AG09309 (cell line): ENCODE measurements at places on chromosomes 7 and 10.

GRCh38 chr7:107398161-107398560 lies 71.7 kb upstream of the GPR22 start:
- no peak for DNase-seq

DNA sequence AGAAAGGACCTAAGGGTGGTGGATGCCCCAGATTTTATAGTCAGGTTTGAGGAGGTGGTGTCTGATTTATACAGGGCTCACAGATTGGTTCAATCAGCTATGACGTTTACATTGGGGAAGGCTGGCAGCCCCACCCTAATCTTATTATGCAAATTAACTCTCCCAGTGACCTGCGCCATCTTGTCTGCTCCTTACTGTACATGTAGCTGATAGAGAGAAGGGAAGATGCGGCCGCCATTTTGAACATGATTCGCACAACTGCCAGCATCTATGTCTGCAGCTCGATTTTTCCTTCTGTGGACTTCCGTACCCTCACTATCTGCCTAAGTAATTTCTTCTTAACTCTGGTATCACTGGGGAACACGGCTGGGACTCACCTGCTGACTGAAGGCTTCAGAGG lies 619.0 kb upstream of the DPP6 start:
- no peak for DNase-seq

DNA sequence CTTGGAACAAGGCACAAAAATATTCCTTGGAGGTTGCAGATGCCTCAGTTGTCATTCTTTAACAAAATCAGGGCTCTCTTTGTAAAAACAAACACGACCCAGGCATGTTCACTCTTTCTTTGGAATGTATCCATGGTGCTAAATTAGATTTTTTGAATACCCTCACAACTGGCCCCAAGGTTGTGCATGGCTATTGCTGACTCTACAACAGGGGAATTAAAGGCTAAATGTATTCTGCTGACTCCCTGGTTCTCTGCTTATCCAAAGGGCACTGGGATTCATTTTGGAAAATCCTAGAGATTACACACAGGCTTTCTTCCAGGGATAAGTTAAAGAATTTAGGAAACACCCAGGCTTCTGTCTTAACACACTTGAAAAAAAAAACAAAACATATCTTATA lies 332.5 kb downstream of the WDR11 start:
- DNase-seq: no peak

DNA sequence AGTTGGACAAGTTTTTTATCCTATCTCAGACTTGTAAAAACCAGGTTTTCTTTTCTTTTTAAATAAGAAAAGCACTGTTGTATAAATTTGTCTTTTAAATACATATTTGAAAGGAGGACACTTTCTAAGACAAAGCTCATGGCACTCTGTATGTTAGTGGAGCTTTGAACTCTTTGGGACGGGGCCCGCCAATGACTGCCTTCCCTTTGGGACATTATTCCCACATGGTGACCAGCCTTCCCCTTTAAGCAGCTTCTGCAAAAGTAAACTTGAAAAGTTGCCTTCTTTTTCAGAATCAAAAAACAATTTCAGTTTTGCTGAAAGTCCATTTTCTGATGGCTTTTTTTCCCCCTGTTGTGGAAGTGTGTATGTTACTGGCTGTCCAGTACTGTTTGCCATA lies 1.8 kb downstream of the CUX1 start:
- DNase-seq: no peak

GRCh38 chr7:90624225-90624911 lies 28.2 kb downstream of the CDK14 start:
- DNase-seq: no peak

GRCh38 chr7:157493017-157493416 lies 156.2 kb downstream of the DNAJB6 start:
- no peak for DNase-seq

- DNase-seq: no peak
These were observed 13.4 kb upstream of the AP1S1 start for GRCh38 chr7:101140746-101141382.
